ENCODE measurements at places on chromosomes 3 and 15.

DNA sequence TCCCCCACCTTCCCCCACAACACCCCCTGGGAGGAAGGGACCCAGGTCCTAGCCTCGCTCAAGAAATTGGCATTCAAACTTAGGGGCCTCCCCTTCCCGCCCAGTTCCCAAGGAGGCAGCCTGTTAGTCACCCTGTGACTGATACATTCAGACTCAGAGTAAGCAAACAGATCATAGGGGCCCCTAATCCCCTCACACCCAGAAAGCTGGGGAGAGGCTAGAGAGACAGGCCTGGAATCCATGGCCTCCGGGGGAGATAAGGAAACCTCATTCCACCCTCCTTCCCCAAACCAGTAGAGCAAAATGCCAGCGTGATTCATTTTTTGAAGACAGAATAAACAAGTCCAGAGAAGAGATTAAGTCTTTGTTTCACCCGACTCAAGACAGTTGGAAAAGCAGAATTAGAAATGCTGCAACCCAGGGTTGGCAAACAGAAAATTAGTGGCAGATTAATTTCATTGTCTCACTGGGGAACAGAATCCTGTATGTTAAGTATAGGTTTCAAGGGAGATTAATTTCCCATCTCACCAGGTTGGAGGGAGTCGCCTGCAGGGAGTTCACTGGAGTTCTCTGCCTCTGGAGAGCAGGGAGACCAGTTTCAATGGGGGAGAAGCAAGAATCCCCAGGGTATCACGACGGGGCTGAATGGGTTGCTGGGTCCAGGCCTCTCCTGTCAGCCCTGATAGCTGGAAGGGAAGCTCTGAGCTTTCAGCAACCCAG is 268.3 kb downstream of the UACA start:
- no peak for DNase-seq

- DNase-seq: no peak
Measured at GRCh38 chr3:51862886-51863285, 1.5 kb downstream of the IQCF2 start.

- DNase-seq: no peak
Measured at GRCh38 chr3:119783883-119784282, 2.0 kb downstream of the NR1I2 start.

DNA sequence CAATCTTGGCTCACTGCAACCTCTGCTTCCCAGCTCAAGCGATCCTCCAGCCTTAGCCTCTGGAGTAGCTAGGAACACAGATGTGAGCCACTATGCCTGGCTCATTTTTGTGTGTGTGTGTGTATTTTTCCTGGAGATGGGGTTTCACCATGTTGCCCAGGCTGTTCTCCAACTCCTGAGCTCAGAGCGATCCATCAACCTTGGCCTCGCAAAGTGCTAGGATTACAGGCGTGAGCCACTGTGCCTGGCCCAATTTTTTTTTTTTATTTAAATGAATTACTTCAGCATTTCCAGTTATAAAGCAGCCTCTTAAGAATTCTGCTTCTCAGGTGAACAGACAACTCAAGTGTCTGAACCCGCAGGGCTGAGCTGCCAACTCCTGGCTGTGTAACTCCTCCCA is 20.1 kb upstream of the ST3GAL6 start:
- DNase-seq: no peak

- no peak for DNase-seq
Measured at GRCh38 chr15:93071469-93071936, 17.5 kb downstream of the RGMA start.

DNA sequence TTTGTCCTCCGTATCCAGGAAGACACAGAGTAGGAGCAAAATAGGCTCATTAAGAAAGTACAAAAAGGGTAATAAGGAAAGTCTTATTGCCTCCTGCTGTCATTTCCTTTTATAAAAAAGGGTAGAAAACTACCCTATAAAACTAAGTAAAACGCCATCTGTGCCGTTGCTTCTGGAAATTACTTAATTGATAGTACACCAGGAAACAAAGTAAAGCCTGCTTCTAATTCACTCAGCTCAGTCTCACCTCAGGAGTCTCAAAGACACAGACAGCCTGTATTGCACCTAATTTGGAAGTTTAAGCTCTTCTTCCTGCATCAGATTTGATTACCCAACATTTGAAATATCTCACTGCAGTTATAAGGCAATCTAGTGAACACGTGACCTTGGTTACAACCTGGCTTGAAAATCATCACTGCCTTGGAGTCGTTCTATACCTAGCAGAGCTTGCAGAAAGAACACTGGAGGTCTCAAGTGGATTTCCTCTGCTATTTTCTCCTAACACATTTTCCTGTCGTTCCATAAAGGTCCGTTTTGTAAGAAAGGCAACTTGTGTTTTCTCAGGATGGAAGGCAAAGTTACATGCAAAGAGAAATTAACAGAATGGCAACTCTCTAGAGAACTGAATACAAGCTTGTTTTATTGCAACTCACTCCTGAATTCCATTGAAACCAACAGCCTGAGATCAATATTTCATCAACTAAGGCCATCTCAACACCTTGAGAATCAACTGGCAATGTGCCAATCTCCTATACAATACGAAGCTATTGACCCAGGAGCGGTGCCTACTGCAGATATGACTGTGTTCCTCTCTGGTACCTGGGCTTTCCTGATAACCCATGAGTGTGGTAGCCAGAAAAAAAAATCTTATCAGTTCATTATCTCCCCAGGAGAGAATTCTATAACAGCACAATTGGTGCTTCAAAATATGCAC is 203.3 kb upstream of the LMCD1 start:
- DNase-seq: no peak

- no peak for DNase-seq
Measured at GRCh38 chr15:71066983-71067382, 48.3 kb upstream of the THSD4 start.

- no peak for DNase-seq
Measured at GRCh38 chr3:142997330-142997729, 4.0 kb upstream of the U2SURP start.

- peak; percentile 86 for DNase-seq
Measured at GRCh38 chr3:141000027-141000663, 51.0 kb upstream of the SPSB4 start.

- no peak for DNase-seq
Measured at GRCh38 chr15:88204584-88204983, 52.0 kb downstream of the NTRK3 start.

- DNase-seq: no peak
Measured at GRCh38 chr3:126113733-126114442, 30.0 kb upstream of the SLC41A3 start.

DNA sequence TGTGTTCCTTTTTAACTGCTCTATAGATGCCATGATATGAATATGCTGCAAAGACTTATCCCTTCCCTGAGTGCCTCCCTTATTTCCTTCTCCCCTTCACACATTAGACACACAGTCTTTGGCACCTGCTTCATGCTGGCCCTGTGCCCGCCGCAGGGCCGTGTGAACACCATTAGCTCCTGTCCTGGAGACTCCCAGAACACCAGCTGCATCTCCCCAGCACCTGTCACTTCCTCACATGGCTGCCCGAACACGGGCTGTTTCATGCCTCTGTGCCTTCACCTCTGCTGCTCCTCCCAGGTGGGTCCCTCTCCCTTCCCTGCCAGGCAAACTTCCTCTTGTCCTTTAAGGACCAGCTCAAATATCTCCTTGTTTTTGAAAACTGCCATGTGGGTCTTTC is 40.5 kb upstream of the SEC13 start:
- no peak for DNase-seq

DNA sequence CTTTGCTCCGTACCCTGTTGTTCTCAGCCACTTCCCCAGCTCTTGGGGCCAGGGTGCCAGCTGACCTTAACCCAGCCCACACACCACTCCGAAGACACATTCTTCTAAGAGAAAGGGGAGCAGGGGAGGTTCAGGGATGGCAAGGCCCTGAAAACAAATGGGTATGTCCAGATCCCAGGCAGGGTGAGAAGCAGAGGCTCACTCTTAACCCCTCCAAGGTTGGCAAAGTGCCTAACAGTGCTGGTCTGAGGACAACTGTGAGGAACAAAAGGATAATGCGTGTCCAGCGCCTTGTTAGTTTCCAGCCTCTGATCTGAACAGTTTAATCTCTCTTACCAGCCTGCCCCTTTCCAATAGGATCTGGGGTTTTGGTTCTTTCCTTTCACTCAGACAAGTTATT is 1.5 kb downstream of the TMEM44 start:
- DNase-seq: no peak

GRCh38 chr15:53833134-53833624 is 73.7 kb upstream of the WDR72 start:
- DNase-seq: peak; percentile 63

DNA sequence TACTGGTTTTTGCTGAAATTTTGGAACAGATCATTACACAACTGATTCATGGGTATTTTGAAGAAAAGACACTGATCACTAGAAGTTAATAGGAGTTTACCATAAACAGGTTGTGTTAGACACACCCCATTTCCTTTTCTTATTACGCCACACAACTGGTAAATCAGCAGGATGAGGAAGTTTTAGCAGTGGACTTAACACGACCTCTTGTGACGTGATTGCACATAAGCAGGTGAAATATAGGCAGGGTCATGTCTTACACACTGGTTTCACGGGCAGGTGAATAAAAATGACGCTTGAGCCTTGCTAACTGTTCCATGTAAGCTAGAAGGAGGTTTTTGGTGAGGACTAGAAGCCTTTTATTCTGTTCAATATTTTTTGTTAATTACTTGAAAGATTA is 27.1 kb upstream of the TPRG1 start:
- no peak for DNase-seq

- no peak for DNase-seq
Measured at GRCh38 chr3:29924783-29925561, 644.1 kb downstream of the RBMS3 start.

GRCh38 chr3:16587047-16587680 is 18.1 kb downstream of the DAZL start:
- DNase-seq: no peak

GRCh38 chr3:101999177-101999779 is 150.0 kb downstream of the NFKBIZ start:
- no peak for DNase-seq

- no peak for DNase-seq
Measured at GRCh38 chr15:63860155-63860554, 26.4 kb upstream of the HERC1 start.

- DNase-seq: no peak
Measured at GRCh38 chr3:63538919-63539318, 113.6 kb upstream of the SNTN start.

DNA sequence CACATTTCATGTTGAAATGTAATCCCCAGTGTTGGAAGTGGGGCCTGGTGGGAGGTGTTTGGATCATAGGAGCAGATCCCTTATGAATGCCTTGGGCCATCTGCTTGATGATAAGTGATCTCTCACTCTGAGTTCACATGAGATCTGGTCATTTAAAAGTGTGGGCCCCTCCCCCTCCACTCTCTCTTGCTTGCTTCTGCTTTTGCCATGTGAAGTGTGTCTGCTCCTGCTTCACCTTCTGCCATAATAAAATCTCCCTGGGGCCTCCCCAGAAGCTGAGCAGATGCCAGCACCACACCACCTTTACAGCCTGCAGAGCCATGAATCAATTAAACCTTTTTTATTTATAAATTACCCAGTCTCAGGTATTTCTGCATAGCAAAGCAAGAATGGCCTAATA is 14.2 kb upstream of the CD200R1L start:
- no peak for DNase-seq

DNA sequence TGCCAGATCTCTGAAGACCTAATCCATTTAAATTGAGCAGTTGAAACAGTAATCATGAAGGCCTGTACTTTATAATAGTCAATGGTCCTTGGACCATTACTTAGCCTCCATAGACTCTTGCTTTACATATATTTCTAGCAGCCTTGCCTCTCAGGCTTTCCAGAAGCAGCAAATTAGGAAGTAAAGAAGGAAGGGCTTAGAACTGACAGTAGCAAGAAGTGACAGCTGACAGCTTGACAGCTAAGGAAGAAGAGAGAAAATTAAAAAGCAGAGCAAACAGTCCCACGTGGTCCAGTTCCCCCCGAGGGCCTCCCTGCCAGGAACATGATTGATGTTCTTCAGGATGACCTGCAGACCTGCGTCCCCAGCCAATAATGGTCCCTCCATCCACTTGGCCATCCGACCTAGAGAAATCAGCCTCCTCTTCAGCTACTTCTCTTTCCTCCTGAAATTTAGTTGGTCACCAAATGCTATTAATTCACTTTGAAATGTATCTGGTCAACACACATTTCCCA is 15.0 kb upstream of the PSMD6 start:
- DNase-seq: no peak
